ENCODE measurements at places on chromosomes 12 and 14. TPM values are rescaled to one million over a fixed set of nuclear protein-coding genes. Genes with fewer than 3 reads are reported as not detected.

GRCh38 chr12:101019201-101019600 is 190.8 kb downstream of the SLC5A8 start:
- peaks cover 17% of the 10 kb centered on the region for H3K36me3 ChIP-seq
- H3K4me3 ChIP-seq, result no peak overlapping the region

DNA sequence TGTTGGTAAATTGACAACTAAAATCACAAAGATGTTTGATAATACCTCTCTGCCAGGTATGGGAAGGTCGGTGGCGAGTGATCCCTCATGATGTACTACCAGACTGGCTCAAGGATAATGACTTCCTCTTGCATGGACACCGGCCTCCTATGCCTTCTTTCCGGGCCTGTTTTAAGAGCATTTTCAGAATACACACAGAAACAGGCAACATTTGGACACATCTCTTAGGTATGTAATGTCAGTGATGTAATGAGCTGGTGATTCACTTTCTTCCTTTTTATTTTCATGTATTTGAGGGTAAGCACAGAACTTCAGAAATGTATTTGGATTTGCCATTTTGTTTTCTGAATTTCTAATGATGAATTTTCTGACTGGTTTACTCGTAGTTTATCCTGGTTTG is 42.6 kb upstream of the LRTM2 start:
- peaks cover 86% of the 10 kb centered on the region for H3K4me1 ChIP-seq
- H3K27ac ChIP-seq, result peak overlapping the region; percentile 84
- peaks cover 10% of the 10 kb centered on the region for H3K36me3 ChIP-seq

The SLC5A8 gene
- not detected for total RNA-seq

The C1QL4 gene
- total RNA-seq, result 0.18 TPM

- H3K27ac ChIP-seq, result no peak overlapping the region
- peaks cover 11% of the 10 kb centered on the region for H3K4me1 ChIP-seq
- H3K36me3 ChIP-seq, result peaks cover 15% of the 10 kb centered on the region
- H3K4me3 ChIP-seq, result no peak overlapping the region
- no peaks in the 10 kb centered on the region for H3K27me3 ChIP-seq
Measured at GRCh38 chr12:12121061-12121460, 50.3 kb downstream of the BCL2L14 start.

- no peak overlapping the region for H3K27ac ChIP-seq
- peaks cover 13% of the 10 kb centered on the region for H3K4me1 ChIP-seq
- no peak overlapping the region for H3K4me3 ChIP-seq
- no peaks in the 10 kb centered on the region for H3K36me3 ChIP-seq
- DNase-seq, result no peak
- H3K27me3 ChIP-seq, result peaks cover 15% of the 10 kb centered on the region
Measured at GRCh38 chr14:90521930-90522483, 125.2 kb downstream of the CALM1 start.

- no peak for DNase-seq
- H3K36me3 ChIP-seq, result peaks cover 5% of the 10 kb centered on the region
- peaks cover 73% of the 10 kb centered on the region for H3K4me1 ChIP-seq
- H3K4me3 ChIP-seq, result peak overlapping the region; percentile 83
- peak overlapping the region; percentile 93 for H3K27ac ChIP-seq
Measured at GRCh38 chr12:116144384-116144783, 133.1 kb downstream of the MED13L start.

GRCh38 chr12:71748081-71748850 is 6.4 kb upstream of the RAB21 start:
- no peak overlapping the region for H3K27ac ChIP-seq
- DNase-seq, result no peak
- no peaks in the 10 kb centered on the region for H3K4me1 ChIP-seq

- H3K4me1 ChIP-seq, result no peaks in the 10 kb centered on the region
- H3K27ac ChIP-seq, result no peak overlapping the region
- no peak overlapping the region for H3K4me3 ChIP-seq
- no peaks in the 10 kb centered on the region for H3K27me3 ChIP-seq
- DNase-seq, result no peak
- no peaks in the 10 kb centered on the region for H3K36me3 ChIP-seq
Measured at GRCh38 chr14:71907793-71908515, 24.3 kb upstream of the RGS6 start.

The ASB2 gene
- total RNA-seq, result not detected

DNA sequence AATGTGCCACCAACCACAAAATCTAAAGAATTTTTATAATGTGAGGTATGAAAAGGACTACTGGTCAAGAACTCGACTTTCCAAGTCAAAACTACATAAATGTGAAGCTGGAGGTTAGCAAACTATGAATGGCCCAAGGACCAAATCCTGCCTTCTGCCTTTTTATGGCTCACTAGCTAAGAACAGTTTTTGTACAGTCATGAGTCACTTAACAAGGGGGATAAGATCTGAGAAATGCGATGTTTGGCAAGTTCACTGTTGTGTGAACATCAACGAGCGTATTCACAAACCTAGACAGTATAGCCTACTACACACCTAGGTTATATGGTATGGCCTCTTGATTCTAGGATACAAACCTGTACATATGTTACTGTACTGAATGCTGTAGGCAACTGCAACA is 28.2 kb downstream of the FERMT2 start:
- H3K4me1 ChIP-seq, result peaks cover 92% of the 10 kb centered on the region
- H3K27me3 ChIP-seq, result peaks cover 3% of the 10 kb centered on the region
- H3K36me3 ChIP-seq, result peaks cover 15% of the 10 kb centered on the region
- H3K4me3 ChIP-seq, result peak overlapping the region; percentile 27
- peak; percentile 77 for DNase-seq

DNA sequence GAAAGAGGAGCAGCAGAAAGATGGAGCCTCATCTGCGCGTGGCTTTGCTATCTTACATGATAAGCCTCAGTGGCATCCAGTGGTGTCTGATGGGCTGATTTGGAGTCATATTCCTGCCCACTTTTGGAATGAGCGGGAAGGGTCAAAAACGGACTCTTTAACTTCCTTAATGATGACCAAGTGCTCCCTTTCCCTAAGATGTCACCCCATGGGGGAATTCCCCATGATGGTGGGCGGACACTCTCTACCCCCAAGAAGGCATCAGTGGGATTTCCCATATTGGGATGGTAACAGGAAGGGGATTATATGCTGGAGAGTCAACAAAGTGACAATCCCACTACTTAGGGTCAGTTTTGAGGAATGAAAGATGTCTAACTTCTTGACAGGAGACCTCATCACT is 110.9 kb downstream of the GPATCH2L start:
- no peak overlapping the region for H3K4me3 ChIP-seq
- H3K27ac ChIP-seq, result no peak overlapping the region
- DNase-seq, result no peak
- no peaks in the 10 kb centered on the region for H3K27me3 ChIP-seq
- no peaks in the 10 kb centered on the region for H3K36me3 ChIP-seq

The HCAR1 gene
- total RNA-seq, result not detected

- no peaks in the 10 kb centered on the region for H3K36me3 ChIP-seq
- H3K4me1 ChIP-seq, result no peaks in the 10 kb centered on the region
- H3K27me3 ChIP-seq, result peaks cover 4% of the 10 kb centered on the region
- H3K27ac ChIP-seq, result no peak overlapping the region
Measured at GRCh38 chr12:31210541-31210940, 115.4 kb downstream of the SINHCAF start.

DNA sequence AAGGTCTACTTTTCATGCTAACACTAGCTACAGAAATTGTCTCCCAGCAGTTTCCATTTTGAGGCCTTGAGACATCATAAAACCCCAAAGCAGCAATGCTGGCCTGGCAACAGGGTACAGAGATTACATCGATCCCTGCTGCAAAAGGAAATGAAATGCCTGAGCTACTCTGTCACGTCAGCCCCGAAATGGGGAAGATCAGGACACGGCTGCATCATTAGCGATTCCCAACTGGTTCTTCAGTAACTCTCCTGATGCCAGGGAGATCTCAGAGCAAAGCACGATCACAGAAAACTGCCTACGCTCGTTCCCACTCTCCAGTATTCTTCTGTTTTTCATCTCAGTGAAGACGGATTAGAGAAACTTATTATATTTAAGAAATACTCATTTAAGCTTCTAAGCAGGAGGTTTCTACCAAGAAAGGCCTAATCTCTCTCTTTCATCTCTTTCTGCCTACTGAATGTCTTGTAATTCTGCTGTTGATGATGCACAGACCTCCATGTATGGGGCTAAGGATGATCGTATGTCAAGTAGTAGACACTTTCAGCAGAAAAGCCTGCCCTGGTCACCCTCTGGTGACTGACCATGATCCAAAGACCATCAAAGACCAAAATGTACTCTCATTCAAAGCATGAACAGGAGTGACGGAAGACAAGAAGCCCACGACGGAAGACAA is 168.5 kb downstream of the RIMBP2 start:
- no peaks in the 10 kb centered on the region for H3K4me1 ChIP-seq
- H3K27ac ChIP-seq, result no peak overlapping the region
- no peak overlapping the region for H3K4me3 ChIP-seq
- no peaks in the 10 kb centered on the region for H3K36me3 ChIP-seq
- H3K27me3 ChIP-seq, result no peaks in the 10 kb centered on the region
- no peak for DNase-seq

DNA sequence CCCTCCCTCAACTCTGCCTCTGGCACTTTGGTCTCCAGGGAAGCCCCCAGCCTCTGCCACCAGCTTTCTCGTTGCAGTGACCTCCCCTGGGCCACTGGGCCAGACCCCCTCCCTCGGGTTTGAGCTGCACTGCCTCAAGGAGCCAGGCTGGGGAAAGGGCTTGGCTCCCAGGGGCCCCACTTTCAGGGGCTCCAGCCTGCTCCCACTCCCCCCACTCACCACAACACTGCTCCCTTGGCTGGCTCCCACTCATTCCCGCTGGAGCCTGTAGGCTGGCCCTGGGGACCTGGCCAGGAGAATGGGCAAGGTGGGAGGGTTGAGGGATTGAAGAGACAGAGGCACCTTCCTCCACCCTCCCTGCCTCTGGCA is 19.3 kb upstream of the KIF26A start:
- H3K4me3 ChIP-seq, result no peak overlapping the region
- no peak overlapping the region for H3K27ac ChIP-seq
- no peaks in the 10 kb centered on the region for H3K4me1 ChIP-seq
- DNase-seq, result no peak

The CMTM5 gene
- total RNA-seq, result not detected

GRCh38 chr14:91409928-91410718 is 7.5 kb downstream of the CCDC88C start:
- H3K27ac ChIP-seq, result no peak overlapping the region
- H3K4me1 ChIP-seq, result no peaks in the 10 kb centered on the region
- no peak overlapping the region for H3K4me3 ChIP-seq
- no peak for DNase-seq
- no peaks in the 10 kb centered on the region for H3K36me3 ChIP-seq

DNA sequence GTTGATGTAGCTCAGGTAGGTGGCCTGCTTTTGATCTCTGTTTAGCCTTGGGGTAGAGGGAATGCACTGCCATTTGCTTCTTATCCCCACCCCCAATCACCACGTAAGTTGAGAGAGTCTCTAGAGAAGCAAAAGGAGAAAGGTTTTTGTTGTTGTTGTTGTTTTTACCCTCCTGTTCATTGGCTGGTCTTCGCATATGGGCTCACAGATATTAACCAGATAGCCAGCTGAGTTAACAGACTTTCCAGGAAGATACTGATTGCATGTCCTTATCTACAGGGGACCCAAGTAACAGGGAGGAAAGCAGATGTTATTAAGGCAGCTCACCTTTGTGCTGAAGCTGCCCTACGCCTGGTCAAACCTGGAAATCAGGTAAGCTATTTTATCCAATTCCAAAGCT is 2.9 kb downstream of the PA2G4 start:
- H3K36me3 ChIP-seq, result peaks cover 41% of the 10 kb centered on the region
- no peak for DNase-seq
- peaks cover 34% of the 10 kb centered on the region for H3K4me1 ChIP-seq
- peak overlapping the region; percentile 34 for H3K27ac ChIP-seq
- H3K27me3 ChIP-seq, result peaks cover 2% of the 10 kb centered on the region

DNA sequence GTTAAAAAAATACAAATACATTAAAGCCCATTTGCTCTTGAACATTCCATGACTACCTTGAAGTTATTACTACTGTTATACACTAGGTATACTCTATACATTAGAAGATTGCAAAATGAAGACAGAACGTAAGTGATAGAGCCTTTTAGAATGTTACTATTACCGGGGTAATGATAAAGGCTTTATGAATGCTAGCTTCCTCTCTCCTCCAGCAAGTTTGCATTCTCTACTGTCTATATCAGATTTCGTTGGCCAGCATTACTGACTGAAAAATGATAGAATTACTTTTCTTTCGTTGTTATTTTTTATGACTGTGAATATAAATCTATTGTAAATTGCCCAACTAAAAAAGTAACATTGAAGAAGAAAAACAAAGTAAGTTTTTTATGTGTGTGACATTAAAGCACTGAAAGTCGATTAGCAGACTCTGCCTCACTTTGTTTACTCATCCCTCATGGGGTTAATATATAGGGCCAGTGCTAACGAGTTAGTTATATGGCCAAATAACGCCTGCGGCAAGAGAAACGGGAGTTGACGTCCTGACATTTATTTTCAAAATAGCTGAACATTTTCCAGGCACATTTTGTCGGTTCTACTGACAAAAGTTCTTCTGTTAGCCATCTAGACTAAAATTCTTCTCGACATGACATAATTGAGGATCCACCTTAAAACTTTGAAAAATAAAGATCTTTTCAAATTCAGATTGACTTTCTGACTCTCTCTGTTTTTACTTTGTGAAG is 163.8 kb upstream of the KITLG start:
- H3K4me1 ChIP-seq, result peaks cover 44% of the 10 kb centered on the region
- peak overlapping the region; percentile 56 for H3K4me3 ChIP-seq
- H3K27me3 ChIP-seq, result no peaks in the 10 kb centered on the region

The AMN gene
- total RNA-seq, result not detected

The PLA2G1B gene
- total RNA-seq, result not detected

GRCh38 chr12:105319691-105320209 is 10.7 kb upstream of the C12orf75 start:
- no peak for DNase-seq
- peak overlapping the region; percentile 95 for H3K27ac ChIP-seq
- no peak overlapping the region for H3K4me3 ChIP-seq
- H3K36me3 ChIP-seq, result peaks cover 15% of the 10 kb centered on the region

GRCh38 chr12:48336564-48336963 is 14.2 kb downstream of the ZNF641 start:
- no peaks in the 10 kb centered on the region for H3K36me3 ChIP-seq
- peaks cover 3% of the 10 kb centered on the region for H3K27me3 ChIP-seq
- DNase-seq, result no peak

GRCh38 chr14:53979113-53979681 is 22.6 kb upstream of the BMP4 start:
- H3K4me3 ChIP-seq, result no peak overlapping the region
- H3K36me3 ChIP-seq, result no peaks in the 10 kb centered on the region
- DNase-seq, result peak; percentile 21
- H3K4me1 ChIP-seq, result peaks cover 17% of the 10 kb centered on the region

DNA sequence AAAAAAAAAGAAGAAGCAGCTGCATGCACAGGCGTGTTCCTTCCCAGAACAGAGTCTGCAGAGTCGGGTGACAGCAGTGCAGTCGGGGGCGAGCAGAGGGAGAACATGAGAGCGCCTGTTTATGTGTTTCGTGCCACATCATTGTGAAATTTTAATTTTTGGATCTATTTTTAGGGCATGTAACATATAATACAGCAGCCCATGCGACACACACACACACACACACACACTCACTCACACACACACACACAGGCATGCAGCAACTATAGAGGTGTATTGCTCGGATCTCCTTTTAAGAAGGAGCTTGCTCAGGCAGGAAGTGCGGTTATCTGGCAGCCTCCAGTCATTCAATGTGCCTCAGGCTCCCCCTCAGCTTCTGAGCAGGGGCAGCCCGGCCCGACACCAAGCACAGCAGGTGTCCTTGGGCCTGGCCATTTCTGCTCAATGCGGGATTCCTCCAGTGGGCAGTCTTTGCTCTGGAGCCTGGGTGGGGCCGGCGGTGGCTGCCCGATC is 71.8 kb downstream of the ZNF664 start:
- no peaks in the 10 kb centered on the region for H3K4me1 ChIP-seq
- peaks cover 33% of the 10 kb centered on the region for H3K36me3 ChIP-seq
- H3K27ac ChIP-seq, result no peak overlapping the region
- no peak for DNase-seq
- peaks cover 19% of the 10 kb centered on the region for H3K27me3 ChIP-seq

The IL23A gene
- total RNA-seq, result not detected

The EXD2 gene
- total RNA-seq, result 15.6 TPM
